ENCODE measurements at places on chromosomes 5 and 9.

GRCh38 chr9:92911511-92912475 is 34.0 kb upstream of the ZNF484 start:
- no peak for DNase-seq

GRCh38 chr9:93097511-93098201 is 1.6 kb downstream of the CARD19 start:
- no peak for DNase-seq

GRCh38 chr5:74630453-74631066 is 10.0 kb downstream of the ENC1 start:
- DNase-seq: no peak

GRCh38 chr5:57209316-57210040 is 35.6 kb downstream of the GPBP1 start:
- no peak for DNase-seq

DNA sequence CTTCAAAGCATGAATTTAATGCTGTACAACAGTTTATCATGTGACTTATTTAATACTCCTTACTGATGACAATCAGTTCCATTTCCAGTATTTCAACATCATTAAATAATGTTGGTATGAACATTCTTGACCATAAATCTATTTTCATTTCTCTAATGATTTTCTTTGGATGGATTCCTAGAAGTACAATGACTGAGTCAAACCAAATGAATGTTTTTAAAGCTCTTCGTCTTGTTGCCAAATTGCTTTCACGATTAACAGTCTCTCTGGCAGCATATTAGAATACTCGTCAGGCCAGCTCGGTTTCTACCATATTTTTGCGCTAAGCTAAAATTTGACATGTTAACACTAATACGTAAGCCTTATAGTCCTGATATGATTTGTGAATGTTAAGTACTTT is 197.0 kb downstream of the TRPM3 start:
- DNase-seq: no peak

DNA sequence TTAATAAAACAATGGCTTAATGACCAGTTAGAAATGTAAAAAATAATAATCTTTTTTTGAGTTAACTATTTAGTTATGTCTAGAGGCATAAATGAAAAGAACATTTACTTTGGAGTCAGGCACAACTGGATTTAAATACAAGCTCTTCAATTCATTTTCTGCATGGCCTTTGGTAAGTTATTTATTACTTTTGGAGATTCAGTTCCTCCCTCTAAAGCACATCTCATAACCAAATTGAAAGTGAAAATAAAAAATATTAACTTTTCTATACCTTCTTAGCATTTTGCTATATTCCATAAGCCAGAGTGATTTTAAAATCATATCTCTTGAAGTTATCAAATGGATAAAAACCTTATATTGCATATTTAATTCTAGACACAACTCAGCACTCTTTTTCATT is 434.9 kb upstream of the SMARCA2 start:
- DNase-seq: no peak

- DNase-seq: no peak
These were observed 289.7 kb upstream of the IRX4 start for GRCh38 chr5:2172471-2172870.

DNA sequence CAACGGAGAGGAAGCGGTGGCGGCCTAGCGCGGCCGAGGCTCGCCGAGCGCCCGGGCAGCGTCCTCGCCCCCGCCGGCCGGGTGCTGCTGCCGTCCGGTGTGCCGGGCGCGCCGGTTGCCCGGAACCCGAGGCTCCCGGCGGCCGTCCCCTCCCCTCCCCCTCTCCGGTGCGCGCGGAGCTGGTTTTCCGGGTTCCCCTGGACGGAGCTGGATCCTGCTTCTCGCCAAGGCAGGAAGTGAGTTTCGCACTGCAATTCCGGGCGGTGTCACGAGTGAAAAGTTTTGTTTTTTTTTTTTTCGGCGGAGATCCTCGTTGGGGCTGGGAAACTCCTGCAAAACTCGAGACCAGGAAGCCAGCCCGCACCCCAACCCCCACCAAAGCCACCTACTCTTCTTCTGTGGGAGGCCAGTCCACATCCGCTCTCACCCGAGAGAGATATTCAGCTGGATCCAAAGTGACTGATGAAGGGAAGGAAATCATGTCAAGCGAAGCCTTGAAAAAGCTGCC is at the start of gene ERBIN:
Gene ERBIN, plus strand, starts transcription at position 300 of the 508 bp plus-strand sequence. CDS start 66,144 bp downstream, outside the sequence.
- DNase-seq: peak; percentile 71

DNA sequence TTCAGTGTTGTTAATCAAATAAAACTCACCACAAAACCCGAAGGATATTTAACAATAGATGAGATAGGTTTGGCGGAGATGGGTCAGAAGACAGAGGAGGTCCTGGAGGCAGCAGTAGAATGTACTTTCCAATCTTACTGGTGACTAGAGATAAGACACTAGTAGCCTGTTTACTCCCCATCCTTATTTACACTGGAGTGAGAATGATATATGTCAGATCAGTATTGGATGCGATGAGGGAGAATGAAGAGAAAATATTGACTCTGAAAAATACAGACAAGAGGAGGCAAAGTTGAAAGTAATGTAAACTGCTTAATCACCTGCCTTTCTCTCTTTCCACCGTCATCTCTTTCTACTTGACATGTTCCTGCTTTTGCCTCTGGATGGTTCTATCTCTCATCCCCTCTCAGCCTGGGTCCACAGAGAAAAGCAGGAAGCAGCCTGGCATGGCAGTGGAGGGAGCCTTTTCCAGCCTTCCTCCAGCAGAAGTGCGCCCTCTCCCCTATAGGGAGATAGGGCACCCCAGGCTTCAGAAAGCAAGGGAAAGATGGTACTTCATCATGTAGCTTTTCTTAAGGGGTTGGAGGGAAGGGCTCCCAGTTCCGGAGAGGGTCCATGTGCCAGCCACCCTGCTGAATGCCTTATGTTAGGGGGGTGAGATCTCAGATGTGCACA is 11.1 kb downstream of the PALM2AKAP2 start:
- no peak for DNase-seq

Data from T-helper 22 cell (primary cell).